ENCODE measurements at places on chromosomes 1 and 21.

GRCh38 chr1:44141531-44141930, at the start of gene KLF18:
Gene KLF18, minus strand, starts transcription at chr1:44141631. Its CDS starts 0 bp downstream, at chr1:44141631.
- no peak for DNase-seq

DNA sequence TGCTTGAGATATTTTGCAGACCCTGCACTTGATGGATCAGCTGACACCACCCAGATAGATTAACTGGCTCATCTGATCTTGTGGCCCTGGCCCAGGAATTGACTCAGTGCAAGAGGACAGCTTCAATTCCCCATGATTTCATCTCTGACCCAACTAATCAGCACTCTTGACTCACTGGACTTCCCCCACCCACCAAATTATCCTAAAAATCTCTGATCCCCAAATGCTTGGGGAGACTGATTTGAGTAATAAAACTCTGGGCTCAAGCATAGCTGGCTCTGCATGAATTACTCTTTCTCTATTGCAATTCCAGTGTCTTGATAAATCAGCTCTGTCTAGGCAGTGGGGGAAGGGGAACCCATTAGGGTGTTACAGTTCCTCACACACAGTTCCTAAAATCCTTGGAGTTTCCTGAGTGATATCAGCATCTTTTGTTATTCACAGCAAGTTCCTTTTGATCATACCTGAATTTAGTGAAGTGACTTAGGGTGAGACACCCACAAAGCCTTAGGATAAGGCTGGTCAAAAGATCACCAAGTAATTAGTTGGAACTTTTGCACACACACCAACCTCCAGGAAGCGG, 104.2 kb downstream of the COP1 start:
- no peak for DNase-seq

DNA sequence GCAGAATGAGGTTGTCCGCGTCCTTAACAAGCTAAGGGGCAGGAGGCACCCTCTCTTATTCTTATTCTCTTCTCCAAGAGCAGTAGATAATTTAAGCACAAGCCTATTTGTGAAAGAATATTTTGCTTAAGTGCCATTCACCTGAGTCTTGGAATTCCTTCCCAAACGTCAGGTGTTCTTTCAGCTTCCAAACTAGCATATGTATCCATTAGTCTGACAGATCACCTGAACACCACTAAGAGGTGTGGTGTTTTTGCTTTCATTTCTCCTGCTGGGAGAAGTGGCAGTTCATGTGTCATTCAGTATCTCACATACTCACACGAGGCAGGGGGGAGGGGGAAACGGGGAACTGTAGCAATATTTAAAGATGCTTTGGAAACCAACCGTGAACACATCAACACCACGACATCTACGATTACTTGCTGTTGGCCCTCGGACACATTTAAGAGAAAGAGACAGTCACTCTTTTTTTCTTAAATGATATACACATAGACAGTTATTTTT, 45.5 kb upstream of the RBM15 start:
- DNase-seq = no peak

DNA sequence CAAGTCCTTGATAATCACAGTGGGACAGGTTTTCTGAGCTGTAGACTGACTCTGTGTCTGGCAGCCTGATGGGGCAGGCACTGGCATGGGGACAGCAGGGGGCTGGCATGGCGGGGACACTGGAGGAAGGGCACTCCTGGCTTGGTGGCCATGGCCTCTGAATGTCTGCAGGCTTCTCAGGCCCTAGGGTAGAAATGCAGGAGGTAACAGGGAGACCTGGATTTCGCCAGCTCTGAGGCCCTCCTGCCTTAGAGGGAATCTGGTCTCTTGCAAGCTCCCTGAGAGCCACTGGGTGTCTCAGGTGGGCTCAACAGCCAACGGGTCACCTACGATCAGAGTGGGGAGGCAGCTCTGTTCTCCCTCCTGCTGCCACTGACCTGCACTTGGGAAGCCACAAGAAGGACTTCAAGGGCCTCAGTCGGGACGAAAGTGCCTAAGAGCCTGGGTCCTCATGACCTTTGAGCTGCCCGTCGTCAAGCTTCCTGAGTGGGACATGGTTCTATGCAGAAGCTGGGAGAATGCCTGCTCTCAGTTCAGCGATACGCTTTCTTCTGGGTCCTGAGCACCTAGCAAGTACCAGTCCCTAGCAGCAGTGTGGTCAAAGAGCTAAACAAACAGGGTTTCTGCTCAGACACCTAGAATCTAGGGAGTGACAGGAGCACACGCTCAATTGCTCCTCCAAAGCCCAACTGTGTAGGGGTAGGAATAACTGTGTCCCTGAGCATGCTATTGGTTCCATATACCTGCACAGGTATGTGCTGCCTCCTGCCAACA, 569.0 kb downstream of the PTPRU start:
- DNase-seq = no peak

Measured in stimulated activated CD4-positive, alpha-beta T cell treated with anti-CD3 and anti-CD28 coated beads, Interleukin-15, amount 100 ng/mL, for 1 hour (primary cell).